ENCODE measurements at places on chromosomes 1 and 21.

- no peak for DNase-seq
Observed at GRCh38 chr1:167404161-167404888, 114.0 kb downstream of the CD247 start.

DNA sequence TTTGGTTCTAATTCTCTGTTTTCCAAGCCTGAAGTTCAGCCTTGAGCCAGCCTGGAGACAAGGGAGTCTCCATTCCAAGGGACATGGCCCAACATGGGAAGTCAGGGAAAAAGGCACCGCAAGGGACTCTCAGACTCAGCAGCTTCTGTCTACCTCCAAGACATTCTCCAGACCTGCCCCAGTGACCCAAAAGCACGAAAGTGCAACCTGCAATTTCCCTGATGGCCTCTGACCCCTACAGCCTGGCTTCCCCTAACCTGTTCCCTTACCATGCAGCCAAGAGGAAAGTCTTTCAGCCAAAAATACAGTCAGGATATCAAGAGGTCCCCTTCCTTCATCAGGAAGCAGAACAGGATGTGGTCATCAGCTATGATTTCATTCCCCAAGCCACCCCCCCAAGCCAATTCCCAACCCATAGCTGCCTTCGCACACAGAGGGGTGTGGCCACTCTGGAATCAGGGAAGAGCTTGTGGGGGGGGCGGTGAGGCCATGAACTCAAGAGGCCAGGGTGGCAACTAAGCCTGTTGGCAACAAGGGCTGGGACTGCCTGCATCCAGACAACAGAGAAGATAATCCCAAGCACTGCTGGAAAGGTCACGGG lies 59.2 kb downstream of the TIAM1 start:
- DNase-seq: no peak

DNA sequence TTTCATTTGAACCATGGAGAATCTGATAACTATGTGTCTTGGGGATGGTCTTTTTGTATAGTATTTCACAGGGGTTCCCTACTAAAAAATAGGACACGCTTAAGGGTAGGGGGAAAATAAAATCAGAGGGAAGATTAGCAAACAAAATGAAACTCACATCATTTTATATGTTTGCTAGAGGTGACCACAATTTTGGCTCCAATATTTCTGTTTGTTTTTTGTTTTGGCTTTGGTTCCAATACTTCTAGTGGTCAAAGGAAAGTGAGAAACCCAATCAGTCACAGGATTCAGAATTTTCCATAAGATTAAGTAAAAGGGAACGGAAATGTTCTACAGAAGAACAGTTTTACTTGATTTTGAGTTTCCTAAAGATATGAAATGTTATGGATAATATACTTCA lies 42.3 kb upstream of the SSX2IP start:
- DNase-seq: no peak

DNA sequence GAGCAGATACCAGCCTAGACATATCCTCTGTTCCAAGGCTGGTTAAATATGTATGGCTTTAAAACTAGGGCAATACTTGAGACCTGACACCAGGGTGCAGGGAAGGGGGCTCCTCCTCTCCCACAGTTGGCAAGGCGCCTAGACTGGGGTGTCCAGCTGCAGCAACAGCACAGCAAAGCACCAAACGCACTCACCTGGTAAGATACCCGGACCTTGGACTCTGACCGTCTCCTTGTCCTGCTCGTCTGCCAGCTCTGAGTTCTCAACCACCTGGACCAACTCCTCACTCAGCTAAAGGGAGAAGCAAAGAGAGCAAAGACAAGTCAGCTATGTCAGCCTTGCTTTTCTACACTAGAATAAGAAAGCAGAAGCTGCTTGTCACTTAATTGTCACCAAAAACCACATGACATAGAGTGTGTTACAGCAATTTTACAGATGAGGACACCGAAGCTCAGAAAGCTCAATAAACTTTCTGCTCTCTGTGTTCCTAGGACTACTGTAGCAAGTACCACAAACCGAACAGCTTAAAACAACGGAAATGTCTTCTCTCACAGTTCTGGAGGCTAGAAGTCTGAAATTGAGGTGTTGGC lies 4.4 kb downstream of the PACC1 start:
- DNase-seq: no peak

GRCh38 chr21:36542312-36543101 lies 62.6 kb upstream of the CLDN14 start:
- DNase-seq: no peak

DNA sequence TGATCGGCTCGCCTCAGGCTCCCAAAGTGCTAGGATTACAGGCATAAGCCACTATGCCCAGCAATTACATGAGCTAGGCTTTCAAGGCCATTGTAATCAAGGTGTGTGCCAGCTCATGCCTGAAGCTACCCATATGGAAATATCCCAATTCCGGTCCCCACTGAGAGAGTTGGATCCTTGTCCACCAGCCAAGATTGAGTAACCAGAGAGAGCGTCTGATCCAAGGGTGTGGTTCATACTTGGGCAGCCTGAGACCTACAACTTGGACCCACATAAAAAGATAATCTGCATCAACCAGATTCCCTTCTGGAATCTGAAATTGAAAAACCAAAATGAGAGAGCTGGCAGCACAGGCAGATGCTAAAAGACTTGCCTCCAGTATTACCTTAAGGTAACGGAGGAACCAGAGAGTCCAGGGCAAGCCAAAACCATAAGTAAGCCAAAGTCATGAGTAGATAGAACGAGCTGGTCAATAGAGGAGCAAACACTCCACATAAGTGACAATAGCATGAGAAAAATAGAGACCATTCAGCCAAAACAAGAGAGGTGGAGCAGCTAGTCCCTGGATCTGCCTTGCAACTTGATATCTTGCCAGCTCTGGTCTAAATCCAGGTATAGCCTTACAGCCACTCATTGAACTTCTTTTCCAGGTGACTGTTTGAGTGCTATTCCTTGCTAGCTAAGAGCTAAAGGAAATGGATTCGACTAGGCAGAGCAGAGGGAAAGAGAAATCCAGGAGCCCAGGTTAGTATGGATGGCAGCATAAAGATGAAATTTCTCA lies 63.8 kb upstream of the ATP1A1 start:
- DNase-seq: no peak

DNA sequence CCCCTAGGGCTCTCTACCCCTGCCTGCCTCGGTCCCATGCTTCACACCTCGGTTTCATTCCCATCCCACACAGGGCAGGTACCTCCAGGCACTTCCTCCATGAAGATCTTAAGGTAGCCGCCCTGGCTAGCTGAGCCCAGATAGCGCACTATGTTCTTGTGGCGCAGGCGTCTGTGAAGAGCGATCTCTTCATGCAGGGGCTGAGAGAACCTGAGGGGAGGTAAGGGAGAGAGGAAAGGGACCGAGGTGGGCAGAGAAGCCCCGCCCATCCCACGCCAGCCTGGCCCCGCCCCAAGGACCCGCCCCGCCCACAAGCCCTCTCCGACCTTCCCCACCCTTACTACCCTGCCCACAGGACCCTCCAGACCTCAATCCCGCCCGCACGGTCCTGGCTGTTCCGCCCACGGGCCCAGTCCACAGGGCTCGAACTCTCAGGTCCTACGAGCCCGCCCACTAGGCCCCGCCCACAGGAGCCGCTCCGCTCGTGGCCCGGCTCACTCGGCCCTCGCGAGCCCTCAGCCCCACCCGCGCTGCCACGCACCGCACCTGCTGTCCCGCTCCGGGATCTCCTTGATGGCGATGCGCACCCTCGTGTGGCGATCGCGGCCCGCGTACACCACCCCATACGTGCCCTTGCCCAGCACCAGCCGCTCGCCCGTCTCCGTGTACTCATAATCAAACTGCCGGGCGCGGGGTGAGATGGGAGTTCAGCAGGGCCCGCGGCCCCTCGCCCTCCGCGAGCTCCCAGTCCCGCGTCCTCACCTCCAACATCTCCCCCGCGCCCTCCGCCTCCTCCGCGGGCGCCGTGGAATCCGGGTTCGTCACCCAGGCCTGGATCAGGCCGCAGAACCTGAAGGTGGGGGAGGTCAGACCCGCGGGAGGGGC lies 6.4 kb downstream of the MAP3K6 start:
- no peak for DNase-seq

DNA sequence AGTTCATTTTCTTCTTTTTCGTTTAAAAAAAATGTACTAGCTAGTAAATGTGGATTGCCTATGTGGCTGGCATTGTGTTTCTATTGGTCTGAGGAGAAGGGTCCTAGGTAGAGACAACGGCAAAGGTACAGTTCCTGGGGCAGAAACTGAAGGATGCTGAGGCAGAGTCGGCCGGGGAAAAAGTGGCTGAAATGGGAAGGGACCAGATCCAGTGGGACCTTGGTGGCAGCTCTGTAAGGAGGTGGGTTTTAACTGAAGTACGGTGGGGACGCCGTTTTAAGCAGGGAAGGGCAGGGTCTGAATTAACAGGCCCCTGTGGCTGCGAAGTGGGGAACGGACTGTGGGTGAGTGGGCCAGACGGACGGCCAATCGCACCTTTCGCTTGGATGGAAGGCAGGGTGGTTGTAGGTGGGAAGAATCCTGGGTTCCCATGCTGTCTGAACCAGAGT lies 420 bp upstream of the VPS13D start:
- no peak for DNase-seq

DNA sequence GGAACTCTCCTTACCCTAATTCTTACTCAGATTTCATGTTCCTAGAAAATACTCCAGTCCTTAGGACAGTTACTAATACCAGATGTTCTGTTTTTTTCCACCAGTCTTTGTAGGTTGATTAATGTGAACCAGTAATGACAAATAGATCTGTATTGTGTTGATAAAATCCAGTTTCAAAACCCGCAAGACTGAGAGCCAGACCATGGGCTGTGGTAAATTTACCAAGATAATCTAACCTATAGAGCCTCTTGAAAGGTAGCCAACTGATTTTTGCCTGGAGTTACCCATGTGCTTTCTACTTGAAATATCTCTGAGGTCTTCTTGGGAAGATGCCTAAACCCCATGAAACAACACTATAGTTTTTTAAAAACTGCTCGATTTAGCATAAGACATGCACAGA lies 46.5 kb upstream of the CDC7 start:
- DNase-seq: no peak

GRCh38 chr1:7097938-7098592 lies 312.8 kb downstream of the CAMTA1 start:
- DNase-seq: no peak

- no peak for DNase-seq
Observed at GRCh38 chr1:172286629-172287076, 133.8 kb upstream of the C1orf105 start.

DNA sequence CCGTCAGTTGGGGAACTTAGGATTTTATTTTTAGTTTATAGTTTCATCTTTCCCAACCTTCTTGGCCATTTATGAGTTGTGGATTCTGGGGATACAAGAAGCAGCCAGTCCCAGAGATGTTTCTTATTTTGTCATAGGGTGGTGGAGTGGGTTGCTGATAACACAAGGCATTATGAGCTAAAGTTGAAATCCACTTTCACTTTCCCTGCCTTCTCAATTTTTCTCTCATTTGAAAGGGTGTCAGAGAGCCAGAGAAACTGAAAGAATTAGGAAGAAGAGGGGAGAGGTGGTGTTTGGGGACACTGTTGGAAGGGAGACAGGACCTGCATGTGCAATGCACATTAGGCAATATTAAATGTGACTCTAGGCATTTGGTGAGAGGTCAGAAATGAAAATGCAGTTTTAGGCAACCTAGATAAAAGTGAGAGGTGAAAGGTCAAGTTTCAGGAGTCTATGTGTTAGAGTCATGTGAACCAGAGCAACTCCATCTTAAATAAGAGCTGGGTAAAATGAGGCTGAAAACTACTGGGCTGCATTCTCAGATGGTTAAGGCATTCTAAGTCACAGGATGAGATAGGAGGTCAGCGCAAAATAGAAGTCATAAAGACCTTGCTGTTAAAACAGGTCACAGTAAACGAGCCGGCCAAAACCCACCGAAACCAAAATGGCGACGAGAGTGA lies 71.1 kb upstream of the F3 start:
- no peak for DNase-seq

DNA sequence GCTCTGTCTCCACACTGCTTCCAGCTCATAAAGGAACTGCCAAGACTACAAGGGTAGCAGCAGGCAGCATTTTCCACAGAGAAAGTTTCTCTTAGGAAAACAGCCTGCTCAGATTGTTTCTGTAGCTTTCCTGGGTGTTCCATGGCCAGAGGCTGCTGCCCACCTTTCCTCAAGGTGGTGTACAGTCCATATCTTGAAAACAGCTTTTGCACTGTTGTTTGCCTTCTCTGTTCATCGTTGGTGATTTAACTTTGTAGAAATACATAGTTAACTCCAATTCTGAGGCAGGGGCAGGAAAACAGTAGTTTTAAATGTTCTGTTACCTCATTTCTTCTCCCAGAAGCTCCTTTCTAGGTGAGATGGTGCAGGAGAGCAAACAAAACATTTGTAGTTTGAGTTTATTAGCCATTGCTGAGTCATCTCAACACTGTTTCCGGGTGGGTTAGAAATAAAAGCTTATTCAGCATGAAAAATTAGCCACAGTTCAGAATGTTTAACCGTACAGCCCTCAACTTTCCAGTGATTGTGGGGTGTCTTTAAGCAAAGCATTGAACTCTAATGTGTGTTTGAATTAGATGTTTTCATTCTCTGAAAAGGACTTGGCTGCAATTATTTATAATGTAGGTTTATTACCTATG lies 41.7 kb downstream of the DIP2A start:
- DNase-seq: peak; percentile 19

- no peak for DNase-seq
Observed at GRCh38 chr1:175648927-175649326, 94.5 kb downstream of the TNR start.

DNA sequence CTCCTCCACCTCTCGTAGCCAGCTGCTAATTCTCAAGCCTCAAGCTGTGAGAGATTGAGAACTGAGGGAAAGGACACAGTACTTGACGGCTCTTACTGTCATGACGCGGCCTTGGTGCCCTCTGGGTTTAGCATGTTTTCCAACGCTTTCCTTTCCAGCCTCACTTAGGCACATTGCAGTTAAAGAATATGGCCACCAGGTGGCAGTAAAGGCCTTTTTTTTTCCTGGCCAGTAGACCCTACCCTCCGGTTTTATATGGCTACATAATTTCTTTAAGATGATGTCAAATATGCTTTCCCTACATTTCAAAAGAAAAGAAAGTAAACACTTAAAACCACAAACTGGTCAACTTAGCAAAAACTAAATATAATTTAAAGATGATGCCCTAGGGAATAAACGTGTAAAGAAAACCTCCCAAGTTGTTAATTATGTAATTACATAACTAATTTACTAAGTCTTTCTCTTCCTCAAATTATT lies 56.8 kb upstream of the PRDX6 start:
- DNase-seq: peak; percentile 38

DNA sequence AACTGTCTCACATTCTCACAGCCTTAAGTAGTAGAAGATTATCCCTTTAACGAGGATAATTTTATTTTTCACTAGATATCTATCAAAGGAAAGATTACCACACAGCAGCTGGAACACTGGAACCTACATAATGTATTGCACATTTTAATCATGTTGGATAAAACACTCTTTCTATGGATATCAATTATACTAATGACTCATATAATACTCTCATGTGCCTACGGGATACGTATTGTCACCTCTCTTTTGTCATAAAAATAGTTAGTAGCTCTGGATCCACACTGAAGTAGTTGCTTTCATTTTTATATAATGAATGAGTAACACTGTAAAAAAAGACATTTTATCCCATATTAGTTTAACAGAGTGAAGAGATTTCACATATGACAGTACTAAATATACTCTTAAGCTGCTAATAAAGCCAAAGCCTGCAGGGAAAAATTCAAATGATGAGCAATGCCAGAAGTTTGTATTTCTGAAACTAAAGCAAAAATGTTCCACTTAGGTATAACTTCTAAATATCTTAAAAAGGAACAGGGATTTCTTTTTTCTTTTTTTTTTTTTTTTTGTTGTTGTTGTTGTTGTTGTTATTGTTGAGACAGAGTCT lies 408.7 kb upstream of the PKN2 start:
- DNase-seq: no peak
